HT1080 (cell line): ENCODE measurements at places on chromosomes 2 and 18.

- no peak for DNase-seq
Observed at GRCh38 chr2:46001741-46002506, 295.3 kb upstream of the EPAS1 start.

GRCh38 chr2:234203135-234203984, 152.9 kb downstream of the SPP2 start:
- peak; percentile 98 for DNase-seq

GRCh38 chr2:201174687-201175086, 8.3 kb upstream of the CASP10 start:
- no peak for DNase-seq

- DNase-seq: no peak
Observed at GRCh38 chr18:48669991-48670750, 131.3 kb downstream of the CTIF start.

GRCh38 chr2:16214861-16215260, 274.5 kb downstream of the MYCN start:
- DNase-seq: no peak

GRCh38 chr2:200351815-200352214, 45.3 kb downstream of the SPATS2L start:
- DNase-seq: no peak

GRCh38 chr2:29892585-29893259, 28.7 kb downstream of the ALK start:
- DNase-seq: no peak

GRCh38 chr18:76387608-76388007, 107.4 kb downstream of the ZNF516 start:
- DNase-seq: no peak

- DNase-seq: no peak
Observed at GRCh38 chr2:136665736-136666135, 99.6 kb upstream of the THSD7B start.
